ENCODE measurements at places on chromosomes 5 and 9.

DNA sequence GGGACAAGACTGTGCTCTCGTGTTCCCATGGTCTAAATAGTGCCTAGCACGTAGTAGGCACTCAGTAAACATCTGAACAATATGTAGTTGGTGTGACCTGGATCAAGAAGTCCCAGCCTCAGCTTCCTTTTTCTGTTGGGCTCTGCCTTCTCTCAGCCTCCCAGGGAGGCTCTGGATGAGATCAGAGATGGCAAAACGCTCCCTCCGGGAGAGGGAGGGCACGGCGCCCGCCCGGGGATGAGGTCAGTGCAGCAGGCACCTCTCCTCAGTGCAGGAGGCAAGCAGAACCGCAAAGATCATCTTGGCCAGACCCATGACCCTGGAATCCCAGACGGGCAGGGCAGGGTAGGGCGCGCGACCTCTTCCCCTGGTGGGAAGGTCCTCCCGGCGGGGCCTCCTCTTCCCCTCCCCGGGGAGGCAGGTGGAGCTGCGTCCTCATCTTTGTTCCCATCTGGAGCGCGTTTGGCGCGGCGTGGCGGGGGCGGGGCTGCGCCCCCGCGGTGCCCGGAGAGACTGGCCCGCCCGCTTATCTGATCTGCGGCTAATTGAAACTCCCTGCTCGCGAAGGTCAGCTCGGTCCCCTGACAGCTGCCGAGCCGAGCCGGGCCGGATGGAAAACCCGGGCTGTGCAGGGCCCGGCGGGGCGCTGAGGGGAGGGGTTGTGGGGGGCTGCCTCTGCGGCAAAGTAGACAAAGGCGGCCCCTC is 60.9 kb downstream of the CXXC5 start:
- no peak for DNase-seq

DNA sequence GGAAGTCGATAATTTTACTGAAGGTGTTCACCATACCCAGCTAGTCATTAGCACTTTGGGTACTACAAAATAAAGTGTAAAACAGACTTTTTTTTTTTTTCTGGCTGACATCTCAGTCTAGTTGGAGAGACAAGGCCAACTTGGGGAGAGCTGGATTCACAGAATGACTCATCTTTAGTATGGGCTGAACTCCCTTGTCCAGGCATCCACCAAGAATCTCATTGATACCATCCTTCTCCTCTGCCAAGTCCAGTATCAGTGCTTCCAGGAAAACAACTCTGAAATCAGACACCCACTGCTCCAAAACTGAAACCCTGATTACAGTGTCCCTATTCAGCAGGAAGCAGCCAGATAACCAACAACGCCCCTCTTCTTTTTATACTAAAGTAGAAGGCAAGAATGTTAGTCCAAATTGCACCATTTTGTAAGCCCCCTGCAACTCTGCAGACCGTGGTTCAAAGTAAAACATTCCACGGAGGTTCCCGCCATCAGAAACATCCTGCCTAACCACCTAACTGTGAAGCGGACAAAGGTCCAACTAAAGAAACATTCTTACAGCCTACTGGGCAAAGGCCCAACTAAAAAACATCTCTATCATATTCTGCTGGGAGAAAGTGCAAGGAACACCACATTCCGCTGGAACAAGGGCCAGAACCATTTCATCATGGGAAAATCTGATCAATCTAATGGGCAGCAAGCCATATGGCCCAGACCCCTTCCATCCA is 728.2 kb downstream of the BRINP1 start:
- no peak for DNase-seq

- DNase-seq: no peak
Measured at GRCh38 chr5:116371431-116371830, 203.2 kb downstream of the SEMA6A start.

DNA sequence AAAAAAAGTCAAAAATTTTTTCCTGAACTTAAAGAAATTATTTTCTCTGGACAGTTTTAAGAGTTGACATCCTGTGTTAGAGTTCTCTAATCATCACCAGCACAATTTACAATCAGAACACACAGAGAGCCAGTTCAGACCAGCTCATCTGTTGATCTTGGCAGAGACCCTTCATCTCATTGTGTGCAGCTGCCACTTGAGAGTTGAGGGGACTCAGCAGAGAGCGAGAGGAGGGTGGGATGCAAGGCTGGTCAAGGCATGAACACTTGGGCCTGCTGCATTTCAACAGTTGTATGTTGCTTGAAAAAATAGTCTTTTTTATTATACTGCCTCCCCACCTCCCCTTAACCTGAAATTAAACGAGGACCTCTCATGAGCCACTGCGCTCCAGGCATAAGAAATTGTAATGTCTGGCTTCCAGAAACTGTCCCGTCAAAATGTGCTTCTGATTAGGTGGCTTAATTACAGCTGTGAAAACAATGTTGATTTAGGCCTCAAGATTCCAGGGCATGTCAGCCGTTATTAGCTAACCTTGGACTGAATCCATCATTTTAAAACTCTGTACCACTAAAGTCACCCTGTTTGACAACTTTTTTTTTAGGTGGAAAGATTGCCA is 383.6 kb downstream of the CCDC171 start:
- DNase-seq: no peak

DNA sequence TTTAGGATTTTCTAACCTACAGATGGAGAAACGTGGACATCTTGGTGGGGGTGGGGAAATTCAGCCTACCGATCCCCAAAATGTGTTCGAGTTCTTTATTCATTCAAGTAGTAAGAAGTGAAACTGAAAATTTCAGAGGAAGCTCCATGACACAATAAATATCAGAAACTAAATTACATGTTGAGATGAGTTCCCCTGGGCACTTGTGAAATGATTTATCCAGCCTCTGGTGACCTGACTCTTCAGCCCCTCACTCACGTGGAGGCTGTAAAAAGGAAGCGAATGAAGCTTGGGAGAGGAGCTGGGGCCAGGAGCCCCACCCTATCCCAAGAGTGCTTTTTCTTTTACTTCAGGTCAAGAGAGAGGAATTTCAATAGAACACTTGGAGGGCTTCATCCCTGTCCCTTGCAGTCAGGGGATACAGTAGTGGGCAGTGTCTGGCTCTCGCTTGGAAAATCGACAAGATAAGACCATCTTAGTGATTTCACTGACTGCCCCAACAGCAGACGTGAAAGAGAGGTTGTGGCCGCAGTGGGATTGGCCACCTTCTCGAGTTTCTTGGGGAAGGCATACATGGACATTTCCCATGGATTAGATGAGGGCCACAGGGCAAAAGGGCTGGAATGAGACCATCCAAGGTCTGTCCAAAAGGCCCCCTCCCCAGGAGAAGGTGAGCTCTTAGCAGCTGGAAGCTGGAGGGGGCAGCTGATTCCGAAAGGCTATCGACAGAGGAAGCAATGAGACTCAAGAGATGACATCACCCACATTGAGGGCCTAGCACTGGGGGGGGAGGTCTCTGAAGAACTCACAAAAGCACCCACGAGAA is 76.8 kb upstream of the SH3PXD2B start:
- peak; percentile 33 for DNase-seq

- no peak for DNase-seq
Measured at GRCh38 chr9:14140096-14140697, 173.7 kb downstream of the NFIB start.

- no peak for DNase-seq
Measured at GRCh38 chr5:89493414-89493813, 610.4 kb upstream of the MEF2C start.

DNA sequence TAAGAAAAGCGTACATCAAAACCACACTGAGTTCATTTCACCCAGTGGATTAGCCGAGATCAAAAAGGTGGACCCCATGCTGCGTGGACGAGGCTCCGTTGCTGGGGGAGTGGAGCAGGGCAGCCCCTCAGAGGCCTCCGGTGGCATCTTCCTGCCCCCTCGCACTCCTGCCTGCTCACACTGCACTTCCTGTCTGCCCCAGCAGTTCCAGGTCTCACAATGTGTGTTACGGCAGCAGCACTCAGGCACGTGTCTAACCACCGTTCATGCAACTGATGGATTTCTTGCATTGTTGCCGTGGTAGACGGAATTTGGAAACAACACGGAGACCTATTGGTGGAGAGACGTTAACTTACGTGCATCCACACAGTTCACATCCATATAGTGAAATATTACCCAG is 196.6 kb upstream of the OTULINL start:
- no peak for DNase-seq

DNA sequence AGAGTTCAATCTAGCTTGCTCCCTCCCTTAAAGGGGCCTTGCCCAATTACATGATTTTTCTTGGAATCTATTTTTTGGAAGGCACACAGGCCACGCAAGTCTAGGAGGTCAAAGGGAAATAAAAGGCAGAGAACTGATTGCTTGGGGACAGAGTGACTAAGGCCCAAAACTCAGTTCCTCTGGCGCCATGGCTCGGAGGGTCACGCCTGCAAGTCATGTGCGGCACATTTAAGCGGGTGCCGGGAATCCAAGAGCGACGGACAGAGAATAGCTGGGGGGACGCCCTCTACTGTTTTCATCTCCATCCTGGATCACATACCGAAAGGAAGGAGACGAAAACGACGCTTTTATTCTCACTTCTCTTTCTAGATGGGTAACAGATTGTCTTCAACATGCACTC is 78.6 kb downstream of the FREM1 start:
- DNase-seq: no peak

DNA sequence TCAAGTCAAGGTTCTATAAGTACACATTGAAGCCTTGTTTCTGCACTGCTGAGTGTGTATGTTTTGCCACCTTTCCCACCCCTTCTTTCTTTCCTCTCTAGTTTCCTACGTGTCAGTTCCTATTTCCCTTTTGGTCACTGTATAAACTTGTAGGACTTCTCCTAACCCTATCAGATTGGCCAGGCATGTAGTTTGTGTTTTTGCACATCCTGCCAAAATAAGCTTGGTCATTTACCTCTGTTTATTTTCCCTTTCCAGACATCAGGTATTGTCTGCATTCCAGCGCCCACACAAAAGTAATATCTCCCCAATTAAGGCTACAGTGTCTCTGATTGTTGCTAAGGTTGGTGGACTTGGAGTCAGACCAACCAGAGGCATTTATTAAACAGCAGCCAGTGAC is 252.9 kb upstream of the MPDZ start:
- no peak for DNase-seq

DNA sequence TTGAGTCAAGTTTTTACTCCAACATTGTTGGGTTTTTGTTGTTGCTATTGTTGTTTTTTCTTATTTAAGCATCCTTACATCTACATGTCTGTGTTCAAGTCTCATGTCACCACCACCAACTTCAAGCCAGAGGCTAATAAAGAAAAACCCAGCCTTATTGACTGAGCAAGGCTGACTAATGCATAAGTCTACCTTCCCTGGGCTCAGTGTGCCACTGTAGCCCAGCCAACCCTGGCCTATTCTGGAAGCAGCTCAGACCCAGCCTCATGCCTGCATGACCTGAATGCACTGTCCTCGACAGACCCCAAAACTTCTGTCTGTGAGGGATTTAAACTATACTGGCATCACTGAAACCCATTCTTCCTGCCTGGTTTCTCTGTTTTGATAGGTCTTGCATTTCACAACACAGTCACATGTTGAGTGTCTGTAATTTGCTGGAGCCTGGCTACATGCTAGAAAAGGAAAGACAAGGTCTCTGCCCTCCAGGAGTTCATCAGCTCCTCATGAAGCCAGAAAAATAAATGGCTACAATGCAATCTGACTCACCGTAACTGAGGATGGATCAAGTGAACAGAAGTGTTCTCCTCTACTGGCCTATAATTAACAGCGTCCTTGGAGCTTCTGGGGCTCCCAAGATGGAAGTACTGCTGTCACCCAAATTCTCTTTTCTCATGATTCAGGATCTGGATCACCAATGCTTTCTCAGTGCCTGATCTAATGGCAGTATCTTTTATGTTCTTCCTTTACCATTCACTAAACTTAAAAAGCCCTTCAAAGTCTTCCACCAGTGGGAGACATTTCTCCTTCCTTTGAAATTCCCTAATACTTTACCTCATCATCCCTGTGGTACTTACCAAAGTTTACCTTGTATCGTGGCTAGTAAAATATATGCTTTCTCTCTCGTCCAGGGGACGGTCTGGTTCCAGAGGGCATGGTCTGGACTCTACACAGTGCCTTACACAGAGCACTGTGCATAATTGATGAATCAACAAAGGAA is 103.9 kb upstream of the IFNE start:
- DNase-seq: no peak

DNA sequence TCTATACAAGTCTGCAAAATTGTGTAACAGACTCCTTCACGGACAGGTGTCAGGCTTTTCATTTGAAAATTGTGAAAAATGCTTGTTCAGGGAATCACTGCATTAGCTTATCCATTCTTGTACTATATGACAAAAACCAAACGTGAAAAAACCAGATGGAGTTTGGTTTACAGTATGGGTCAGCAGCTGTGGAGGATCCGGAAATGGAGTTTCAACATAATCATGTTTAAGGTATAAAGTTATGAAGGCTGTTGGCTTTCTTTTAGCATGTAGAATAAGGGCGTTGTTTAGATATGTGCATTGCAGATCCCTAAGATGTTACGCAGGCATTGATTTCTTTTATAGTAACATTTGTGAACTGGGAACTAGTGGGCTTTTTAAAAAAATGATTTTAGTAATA is 123.8 kb downstream of the GDNF start:
- no peak for DNase-seq

GRCh38 chr5:2584579-2585269 is 166.8 kb downstream of the IRX2 start:
- no peak for DNase-seq

GRCh38 chr9:108052431-108053080 is 563.0 kb upstream of the KLF4 start:
- DNase-seq: no peak

GRCh38 chr5:154797762-154798161 is 42.6 kb downstream of the LARP1 start:
- DNase-seq: no peak

DNA sequence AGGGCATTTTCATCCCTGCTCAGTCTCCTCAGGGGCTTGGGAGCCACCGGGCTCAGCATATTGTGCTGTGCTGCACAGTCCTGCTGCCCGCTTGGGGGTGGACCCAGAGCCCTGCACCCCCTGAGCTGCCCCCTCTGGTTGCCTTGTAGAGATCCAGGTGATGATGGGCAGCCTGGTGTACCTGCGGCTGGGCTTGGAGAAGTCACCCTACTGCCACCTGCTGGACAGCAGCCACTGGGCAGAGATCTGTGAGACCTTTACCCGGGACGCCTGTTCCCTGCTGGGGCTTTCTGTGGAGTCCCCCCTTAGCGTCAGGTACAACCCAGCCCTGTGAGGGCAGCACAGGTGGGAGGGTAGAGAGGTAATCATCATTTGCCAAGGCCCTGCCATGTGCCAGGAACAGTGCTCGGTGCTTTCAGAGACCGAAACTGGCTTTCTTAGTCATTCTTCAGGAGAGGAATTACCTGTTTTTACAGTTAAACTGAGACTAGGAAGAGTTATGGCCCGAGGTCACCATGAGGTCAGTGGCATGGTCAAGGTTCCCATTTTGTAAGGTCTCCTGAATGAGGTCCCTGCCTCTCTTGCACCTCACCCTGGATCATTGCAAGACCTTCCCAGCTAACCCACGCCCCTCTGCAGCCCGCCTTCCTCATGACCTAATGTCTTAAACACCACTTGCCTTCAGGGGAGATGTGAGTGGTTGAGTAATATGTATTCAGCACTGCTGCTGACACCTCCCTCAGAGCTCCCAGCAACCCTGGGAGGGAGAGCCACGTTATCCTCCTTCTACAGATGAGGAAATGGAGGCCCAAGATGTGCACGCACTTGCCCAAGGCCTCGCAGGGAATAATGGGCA is 7.5 kb downstream of the NHP2 start:
- DNase-seq: peak; percentile 81

- DNase-seq: no peak
Measured at GRCh38 chr9:38682713-38683112, 37.2 kb downstream of the FAM240B start.

Measured in activated CD8-positive, alpha-beta memory T cell treated with anti-CD3 and anti-CD28 coated beads, Interleukin-2, amount 50 U/mL, for 48 hours (primary cell).